Stimulated activated CD8-positive, alpha-beta memory T cell treated with anti-CD3 and anti-CD28 coated beads, Interleukin-15, amount 100 ng/mL, for 4 hours (primary cell): ENCODE measurements at places on chromosomes 16 and 17.

- no peak for DNase-seq
Measured at GRCh38 chr16:72277749-72278148, 105.8 kb upstream of the PMFBP1 start.

GRCh38 chr17:3735515-3735914, 11.8 kb downstream of the HASPIN start:
- no peak for DNase-seq

- no peak for DNase-seq
Measured at GRCh38 chr16:87410530-87410929, 18.4 kb downstream of the MAP1LC3B start.

GRCh38 chr17:38729886-38730525, at the start of gene CISD3:
Gene CISD3, plus strand, starts transcription at chr17:38730341. Its CDS starts 18 bp downstream, at chr17:38730359.
- peak; percentile 70 for DNase-seq

GRCh38 chr17:72282439-72283029, 161.7 kb downstream of the SOX9 start:
- DNase-seq: no peak

DNA sequence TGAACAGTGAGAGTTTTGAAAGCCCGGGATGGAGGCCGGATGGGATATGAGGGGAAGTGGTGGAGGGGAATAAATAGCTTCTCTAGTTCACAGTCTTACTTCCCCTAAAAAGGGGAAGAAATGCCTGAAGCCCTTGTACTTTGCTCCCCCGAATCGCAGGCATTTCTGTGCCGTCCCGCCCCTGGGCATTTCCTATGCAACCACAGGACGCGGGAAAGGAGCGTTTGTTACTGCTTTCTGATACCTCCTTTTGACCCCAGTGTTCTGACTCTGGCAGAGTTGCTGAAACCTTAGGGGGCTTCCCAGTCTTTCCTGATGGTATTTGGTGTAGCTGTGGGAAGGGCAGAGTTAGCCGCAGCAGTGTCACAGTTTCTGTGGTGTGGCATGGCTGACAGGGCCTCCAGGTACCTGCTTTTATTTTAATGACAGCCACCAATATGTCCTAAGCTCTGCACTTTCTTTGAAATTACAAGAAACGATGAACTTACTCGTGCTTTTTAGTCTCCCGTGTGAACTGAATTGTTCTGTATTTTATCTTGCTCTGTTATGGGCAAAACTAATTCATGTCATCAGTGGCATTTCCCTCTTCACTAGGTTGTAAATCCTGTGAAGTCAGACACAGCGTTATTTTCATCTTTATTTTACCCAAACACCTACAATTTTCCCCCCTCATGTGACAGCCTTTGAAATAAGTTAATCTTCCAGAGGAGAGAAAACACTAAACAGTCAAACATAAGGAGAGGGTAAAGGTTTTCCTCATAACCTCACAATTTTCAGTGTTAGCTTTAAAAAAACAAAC, 27.1 kb downstream of the USP10 start:
- DNase-seq: no peak

GRCh38 chr17:68205808-68206720, 41.8 kb upstream of the AMZ2 start:
- no peak for DNase-seq

DNA sequence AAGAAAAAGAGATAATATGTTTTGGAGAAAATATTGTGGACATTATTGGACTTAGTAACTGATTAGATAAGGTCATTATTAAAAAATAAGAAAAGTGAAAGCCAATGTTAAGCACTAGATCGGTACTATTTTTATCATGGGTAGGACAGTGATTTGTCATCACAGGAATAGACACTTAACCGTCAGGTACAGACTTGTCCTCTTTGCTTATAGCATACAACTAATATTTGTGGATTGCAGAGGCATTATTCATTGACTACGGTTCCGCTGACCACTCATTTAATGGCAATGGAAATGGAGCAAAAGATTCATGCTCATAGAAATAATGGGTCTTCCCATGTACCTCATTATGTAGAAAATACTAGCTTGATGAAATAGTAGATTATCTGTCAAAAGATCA, 596.3 kb upstream of the CA10 start:
- no peak for DNase-seq

- DNase-seq: no peak
Measured at GRCh38 chr16:27498031-27498825, 51.5 kb downstream of the GTF3C1 start.

- DNase-seq: no peak
Measured at GRCh38 chr17:36128411-36128978, 24.9 kb downstream of the CCL4 start.

GRCh38 chr17:82257473-82257872, 16.0 kb downstream of the CSNK1D start:
- DNase-seq: peak; percentile 51

- no peak for DNase-seq
Measured at GRCh38 chr16:61617219-61617783, 418.9 kb downstream of the CDH8 start.

- no peak for DNase-seq
Measured at GRCh38 chr16:13892301-13892700, 27.7 kb upstream of the ERCC4 start.
